ENCODE measurements at places on chromosomes 1 and 21.

DNA sequence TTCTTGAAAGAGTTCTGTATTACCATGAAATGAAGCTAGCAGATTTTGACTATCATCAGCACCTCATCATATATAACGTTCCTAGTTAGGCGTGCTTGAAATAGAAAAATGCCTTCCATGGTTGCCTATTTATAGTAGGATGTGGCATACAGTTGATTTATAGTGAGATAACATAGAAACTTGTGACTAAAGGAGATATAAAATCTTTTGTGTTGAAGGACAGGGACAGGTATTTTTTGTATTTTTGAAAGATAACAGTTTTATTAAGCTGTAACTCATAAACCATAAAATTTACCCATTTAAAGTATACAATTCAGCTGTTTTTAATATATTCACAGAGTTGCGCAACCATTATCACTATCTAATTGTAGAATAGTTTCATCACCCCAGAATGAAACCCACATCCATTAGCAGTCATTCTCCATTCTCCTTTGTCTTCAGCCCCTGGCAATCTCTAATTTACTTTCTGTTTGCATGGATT is 19.3 kb downstream of the SPEN start:
- no peak for DNase-seq

GRCh38 chr1:193525917-193526710 is 339.7 kb upstream of the B3GALT2 start:
- DNase-seq, result no peak

DNA sequence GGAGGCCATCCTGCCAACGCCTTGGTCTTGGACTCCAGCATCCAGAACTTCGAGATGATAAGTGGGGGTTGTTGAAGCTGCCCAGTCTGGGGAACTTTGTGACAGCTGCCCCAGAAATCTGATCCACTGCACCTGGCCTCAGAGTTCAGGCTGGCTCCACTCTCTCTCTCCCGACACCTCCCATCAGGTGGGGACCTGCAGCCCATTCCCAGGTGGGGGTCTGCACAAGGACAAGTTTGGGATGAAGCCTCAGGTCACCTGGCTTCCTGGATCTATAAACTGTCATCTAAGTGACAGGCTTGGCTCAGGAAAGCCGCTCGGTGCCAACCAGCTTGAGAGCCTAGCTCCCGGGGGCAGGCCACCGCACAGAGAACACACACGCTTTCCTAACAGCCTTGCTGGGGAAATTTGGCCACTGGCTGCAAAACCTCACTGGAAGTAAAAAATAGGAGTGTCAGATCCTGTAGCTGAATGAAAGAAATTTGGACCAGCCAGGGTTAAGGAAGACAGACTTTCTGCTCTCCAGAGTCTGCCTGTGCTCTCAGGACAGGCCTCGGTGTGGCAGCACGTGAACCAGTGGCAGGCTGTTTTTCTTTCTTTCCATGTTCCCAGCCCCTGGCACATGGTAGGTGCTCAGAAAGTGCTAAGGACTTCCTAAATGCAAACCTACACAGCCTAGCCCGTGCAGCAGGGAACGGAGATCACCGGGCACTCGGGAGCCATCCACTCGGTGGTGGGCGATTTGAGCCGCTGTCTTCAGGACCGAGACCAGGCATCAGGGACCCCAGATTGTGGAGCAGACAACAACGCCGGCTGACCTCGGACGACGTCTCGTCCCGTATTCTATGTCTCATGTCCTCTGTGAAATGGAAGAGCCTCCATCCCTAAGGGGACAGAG is 42.6 kb upstream of the LBR start:
- no peak for DNase-seq

DNA sequence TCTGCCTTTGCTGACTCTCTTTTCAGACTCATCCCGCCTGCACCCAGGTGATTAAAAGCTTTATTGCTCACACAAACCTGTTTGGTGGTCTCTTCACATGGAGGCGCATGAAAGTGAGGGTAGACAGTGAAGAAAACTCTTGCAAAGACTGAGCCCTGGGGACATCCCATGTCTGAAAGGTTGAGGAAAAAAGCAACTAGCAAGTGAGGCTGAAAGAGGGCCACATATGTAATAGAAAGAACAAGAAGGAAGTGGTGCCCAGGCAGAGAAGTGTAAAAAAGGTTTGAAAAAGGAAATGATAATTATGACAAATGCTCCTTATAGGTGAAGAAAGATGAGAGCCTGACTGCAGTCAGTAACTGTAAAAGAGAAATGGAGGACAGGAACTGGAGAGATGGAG is 115.9 kb upstream of the NEK7 start:
- no peak for DNase-seq

DNA sequence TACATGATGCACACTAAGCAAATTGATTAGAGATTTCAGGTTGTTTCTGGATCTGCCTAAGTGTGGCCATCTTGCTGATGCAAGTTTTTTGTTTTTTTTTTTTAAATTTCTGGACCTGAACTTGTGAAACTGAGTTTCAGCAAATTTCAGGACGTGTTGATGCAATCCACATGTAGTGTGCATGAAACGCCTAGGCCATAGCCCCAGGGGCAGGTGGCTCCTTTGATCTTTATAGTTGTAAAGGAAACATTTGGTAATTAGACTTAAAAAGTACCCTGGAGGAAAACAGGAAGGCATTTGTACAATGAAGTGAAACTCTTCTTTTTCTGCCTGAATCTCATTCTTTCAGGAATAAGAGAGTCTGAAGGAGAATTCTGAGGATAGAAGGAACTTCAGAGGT is 162.2 kb upstream of the LHX8 start:
- no peak for DNase-seq

DNA sequence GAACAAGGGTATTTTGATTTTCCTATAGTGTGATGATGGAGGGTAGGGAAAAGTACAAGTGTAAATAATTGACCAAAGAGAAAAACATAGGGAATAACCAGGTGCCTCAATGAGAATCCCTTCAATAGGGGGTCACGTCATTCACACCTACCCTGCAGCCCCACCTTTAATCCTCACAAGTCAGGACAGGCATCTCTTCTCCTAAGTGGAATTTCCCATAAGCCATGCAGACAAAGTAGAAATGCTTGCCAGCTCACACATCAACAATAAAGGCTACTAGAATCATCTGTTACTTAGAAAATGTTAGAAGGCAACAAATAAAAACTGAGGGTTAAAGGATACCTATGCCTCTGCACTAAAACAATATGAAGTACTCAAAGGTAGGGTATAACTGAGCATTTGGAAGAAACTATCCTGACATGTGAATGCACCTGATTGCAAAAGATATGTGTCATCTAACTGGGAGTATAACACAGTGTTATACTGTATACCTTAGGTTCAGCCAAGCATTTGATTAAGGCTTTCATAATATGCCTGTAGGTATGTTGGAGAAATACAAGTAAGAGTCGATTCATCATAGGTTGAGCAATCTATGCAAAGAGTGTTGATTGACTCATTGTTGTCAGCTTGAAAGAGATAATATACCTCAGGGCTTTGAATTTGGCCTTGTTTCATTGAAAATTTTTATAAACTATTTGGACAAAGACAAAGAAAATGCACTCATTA is 32.4 kb upstream of the ATP1A1 start:
- DNase-seq, result no peak

GRCh38 chr1:230824551-230824918 is 43.8 kb downstream of the C1orf198 start:
- DNase-seq, result no peak

GRCh38 chr1:215718575-215719287 is 151.6 kb downstream of the KCTD3 start:
- no peak for DNase-seq
